ENCODE measurements at places on chromosomes 12 and 14.
A peak's percentile ranks its signal among the peaks of the same experiment; 100 is the strongest.

DNA sequence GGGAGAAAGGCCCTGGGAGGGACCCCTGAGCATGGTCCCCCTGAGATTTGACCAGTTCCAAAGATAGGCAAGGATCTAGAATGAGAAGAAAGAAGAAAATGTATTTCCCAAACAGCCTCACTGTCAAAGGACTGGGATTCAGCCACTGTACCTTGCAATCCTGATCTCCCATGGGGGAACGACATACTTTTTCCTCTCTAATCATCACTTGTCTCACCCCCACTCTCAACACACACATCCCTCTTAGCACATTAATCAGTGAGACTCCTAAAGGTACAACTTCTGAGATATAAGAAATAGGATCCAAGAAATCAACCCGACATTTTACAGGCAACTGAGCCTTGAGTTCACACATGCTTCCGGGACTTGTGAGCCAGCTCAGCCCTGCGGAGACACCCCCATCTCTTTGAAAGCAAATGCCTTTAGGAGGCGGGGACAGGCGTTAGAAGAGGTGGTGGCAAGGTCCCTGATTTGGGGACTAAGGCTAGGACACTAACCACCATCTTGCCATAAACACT lies 1.4 kb downstream of the MAP3K9 start:
- no peak for DNase-seq

GRCh38 chr14:73287071-73287470 lies 49.8 kb downstream of the PAPLN start:
- no peak for DNase-seq

- no peak for DNase-seq
Observed at GRCh38 chr14:54600717-54601109, 33.8 kb downstream of the SAMD4A start.

- peak; percentile 35 for DNase-seq
Observed at GRCh38 chr12:104263580-104264358, 39.8 kb upstream of the EID3 start.

- no peak for DNase-seq
Observed at GRCh38 chr12:74481078-74481477, 56.6 kb upstream of the ATXN7L3B start.

- no peak for DNase-seq
Observed at GRCh38 chr14:101009531-101009930, 106.0 kb upstream of the RTL1 start.

- no peak for DNase-seq
Observed at GRCh38 chr12:9043766-9044165, 54.4 kb downstream of the KLRG1 start.

DNA sequence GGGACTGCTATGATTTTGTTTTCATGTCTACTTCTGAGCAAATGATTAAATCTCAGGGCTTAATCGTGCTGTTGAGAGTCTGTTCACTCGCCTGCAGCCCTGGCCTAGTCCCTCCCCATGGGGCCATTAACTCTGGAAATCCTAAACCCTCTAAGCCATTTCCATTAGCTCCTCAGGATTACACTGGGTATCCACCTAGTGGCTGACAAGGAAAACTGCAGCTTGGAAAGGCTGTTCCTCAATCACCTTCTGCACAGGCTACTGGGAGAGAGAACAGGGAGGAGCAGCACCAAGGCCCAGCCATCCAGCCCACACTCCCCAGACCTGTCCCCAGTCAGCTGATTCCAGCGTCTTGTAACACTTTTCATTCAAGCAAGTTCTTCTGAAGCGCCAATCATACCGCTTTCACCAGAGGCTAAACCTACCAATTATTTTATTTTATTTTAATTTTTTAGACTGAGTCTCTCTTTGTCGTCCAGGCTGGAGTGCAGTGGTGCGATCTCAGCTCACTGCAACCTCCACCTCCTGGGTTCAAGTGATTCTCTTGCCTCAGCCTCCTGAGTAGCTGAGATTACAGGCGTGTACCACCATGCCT lies 48.7 kb downstream of the NEUROD4 start:
- DNase-seq: peak; percentile 49

DNA sequence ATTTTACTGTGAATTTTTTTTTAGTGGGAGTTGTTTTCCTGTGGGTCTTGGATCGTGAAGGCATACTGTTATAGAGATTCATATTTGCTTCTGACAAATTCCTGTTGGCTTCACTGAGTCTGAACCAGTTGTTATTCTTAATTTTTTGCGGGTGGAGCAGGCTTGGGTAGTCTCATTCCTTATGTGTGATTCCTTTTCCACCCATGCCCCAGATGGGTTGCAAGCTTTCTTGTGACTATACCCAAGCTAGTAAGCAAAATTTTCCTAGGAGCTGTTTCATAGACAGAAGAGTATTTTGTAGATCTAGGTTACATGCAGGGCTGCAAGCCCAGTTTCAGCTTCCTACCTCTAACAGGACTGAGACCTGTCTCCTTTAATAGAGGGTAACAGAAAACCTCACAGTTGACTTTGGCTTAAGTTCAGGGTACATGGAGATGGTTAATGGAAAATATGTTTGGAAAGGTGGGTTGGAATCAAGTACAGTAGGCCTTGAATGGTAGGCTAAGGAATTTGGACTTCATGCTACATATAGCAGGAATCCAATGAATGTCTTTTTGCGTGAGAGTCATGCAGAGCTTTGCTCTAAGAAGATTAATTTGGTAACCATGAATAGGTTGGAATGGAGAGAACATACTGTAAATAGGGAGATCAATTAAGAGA lies 29.0 kb downstream of the TRMT5 start:
- DNase-seq: no peak

DNA sequence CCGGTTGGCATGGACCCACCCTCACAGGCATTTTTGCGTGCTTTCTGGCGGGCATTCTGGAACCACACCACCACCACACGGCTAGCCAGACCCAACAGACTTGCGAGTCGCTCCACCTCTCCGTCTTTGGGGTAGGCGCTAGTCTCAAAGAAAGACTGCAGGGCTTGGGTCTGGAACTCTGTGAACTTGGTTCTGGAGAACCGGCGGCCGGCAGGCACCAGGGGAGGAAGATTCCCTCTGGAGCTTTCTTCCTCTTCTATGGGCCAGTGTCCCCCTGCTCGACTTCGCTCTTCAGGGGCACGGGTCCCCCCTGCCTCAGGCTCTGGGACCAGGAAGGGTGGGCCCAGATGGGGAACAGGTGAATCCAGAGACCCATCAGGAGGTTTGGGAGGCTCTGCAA lies 26.6 kb downstream of the ZFHX2 start:
- no peak for DNase-seq

GRCh38 chr14:84477996-84478395 lies 1051.9 kb upstream of the FLRT2 start:
- DNase-seq: no peak

- DNase-seq: peak; percentile 59
Observed at GRCh38 chr14:23379366-23380196, 2.7 kb downstream of the CMTM5 start.

DNA sequence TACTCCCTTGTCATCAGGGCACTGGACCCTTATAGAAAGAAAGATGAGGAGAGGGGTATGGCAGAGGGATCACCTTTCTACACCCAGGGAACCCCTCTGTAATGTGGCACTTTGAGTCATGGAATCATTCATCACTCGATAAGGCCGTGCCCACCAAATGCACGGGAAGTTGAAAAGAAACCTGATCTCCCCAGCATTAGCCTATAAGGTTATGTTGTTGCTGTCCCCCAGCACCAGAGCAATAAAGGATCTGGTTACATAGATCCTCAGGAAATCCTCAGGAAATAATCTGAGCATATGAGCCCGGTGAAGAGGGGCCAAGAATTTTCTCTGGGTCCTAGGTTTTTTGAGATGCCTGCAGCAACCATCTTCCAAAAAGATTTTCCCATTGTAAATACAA lies 148.8 kb upstream of the CRY1 start:
- no peak for DNase-seq

- no peak for DNase-seq
Observed at GRCh38 chr12:119772431-119772830, 104.5 kb downstream of the PRKAB1 start.

DNA sequence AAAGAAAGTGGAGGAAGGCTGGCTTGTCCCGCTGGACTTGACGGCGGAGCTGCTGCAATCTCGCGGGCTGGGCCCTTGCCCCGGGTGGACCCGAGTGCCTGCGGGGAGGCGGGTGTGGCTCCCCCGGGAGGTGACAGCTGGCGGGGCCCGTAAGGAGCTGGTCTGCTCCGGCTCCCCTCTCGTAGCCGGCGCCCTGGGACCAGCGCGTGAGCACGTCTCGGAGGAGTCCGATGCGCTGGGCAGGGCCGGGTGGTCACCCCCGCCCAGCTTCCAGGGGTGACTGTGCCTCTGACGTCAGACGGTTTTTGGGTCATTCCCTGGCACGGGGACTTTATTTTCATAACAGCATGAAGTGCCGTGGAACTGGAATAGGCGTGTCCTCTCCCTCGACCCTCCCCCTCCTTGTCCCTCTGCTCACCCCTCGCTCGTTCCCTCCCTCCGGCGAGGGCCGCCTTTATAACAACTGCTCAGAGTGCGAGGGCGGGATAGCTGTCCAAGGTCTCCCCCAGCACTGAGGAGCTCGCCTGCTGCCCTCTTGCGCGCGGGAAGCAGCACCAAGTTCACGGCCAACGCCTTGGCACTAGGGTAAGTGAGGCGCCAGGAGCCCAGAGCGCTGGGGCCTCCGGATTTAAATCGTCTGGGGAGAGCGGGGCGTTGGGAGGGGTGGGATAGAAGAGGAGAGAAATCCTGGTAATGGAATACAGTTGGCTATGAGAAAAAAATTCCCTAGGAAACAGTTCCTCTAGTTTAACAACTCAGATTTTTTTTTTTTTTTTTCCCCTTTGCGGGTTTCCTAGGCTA lies at the start of gene GPRC5A:
GPRC5A (plus strand) TSS at position 483 of the 801 bp plus-strand sequence. CDS start 16,688 bp downstream, outside the sequence.
- DNase-seq: peak; percentile 41

DNA sequence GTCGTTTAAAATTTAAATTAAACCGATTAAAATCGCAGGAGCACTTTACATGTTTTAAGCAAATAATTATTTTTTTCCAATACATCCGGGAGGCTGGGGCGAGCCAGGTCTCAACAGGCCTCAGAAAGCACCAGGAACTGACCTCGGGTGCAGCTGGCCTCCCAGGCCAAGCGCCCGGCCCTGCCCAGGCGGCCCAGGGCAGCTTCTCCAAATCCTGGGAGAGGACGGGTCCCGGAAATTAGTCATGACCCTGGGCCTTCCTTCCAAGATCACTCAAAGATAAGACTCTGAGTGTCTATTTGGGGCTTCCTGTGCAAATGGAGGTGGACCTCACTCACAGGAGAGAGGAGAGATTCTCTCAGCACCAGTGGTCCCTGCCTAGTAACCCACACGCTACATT lies 177.1 kb downstream of the BCL11B start:
- DNase-seq: no peak

GRCh38 chr14:104580961-104581360 lies 1.4 kb downstream of the C14orf180 start:
- no peak for DNase-seq

- DNase-seq: peak; percentile 9
Observed at GRCh38 chr12:42326541-42327226, 717 bp downstream of the PPHLN1 start.

DNA sequence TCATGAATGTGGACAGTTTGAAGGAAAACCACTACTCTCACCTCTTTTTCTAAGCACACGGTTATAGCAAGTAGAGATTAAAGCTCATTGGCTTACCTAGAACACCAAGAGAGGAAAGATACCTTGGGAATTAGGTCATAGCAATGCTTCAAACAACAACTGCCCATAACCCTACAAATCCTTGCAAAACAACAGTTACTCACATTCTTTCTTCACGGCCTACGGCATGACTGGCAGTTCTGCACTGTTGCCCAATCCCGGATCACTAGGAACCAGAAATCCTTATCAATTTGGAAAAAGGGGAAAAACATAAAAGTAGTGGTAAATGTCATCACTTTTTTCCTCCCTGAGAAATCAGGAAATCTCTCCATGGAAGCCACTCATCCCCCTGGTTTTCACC lies 9.6 kb upstream of the ISM2 start:
- no peak for DNase-seq

GRCh38 chr12:31363416-31363809 lies 37.5 kb upstream of the SINHCAF start:
- no peak for DNase-seq

GRCh38 chr12:28340261-28341045 lies 150.2 kb downstream of the CCDC91 start:
- no peak for DNase-seq

DNA sequence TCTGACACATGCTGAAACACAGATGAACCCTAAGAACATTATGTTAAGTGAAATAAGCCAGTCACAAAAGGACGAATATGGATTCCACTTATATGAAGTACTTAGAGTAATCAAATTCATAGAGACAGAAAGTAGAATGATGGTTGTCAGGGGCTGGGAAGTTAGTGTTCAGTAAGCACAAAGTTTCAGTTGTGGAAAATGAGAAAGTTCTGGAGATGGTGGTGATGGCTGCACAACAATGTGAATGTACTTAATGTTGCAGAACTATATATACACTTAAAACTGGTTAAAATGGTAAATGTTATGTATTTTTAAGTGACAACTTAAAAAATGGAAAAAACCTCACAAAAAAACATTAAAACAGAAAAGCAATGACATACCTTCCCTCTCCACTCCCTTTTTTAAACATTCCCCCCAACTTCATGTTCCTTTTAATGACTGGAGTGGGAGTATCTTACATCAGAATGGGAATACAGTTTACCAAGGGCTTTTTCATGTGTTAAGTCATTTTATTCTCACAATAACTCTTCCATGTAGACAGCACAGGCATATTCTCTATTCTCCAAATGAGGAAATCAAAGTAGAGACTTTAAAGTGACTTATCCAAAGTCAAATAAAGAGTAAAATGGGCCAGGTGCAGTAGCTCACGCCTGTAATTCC lies 24.0 kb downstream of the BTBD7 start:
- DNase-seq: no peak

GRCh38 chr14:52227619-52228222 lies 39.8 kb upstream of the PTGDR start:
- no peak for DNase-seq

- no peak for DNase-seq
Observed at GRCh38 chr14:63737582-63738006, 9.7 kb upstream of the SGPP1 start.

- DNase-seq: no peak
Observed at GRCh38 chr14:88232771-88233170, 90.3 kb downstream of the KCNK10 start.

DNA sequence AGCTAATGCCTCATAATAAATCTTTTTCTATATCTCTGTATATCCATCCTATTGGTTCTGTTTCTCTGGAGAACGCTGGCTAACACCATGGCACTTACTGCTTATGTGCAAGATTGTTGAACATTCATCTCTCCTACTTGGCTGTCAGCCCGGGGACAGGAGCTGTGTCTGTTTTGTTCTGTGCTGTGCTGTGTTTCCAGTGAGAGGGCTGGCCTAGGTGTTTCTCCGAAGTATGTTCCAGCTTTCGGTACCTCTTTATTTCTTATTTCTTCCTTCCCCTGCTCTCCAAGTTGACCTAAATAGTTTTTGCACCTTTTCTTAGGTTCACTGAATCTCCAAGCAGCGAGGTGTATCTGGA lies 18.8 kb upstream of the NR4A1 start:
- peak; percentile 79 for DNase-seq

DNA sequence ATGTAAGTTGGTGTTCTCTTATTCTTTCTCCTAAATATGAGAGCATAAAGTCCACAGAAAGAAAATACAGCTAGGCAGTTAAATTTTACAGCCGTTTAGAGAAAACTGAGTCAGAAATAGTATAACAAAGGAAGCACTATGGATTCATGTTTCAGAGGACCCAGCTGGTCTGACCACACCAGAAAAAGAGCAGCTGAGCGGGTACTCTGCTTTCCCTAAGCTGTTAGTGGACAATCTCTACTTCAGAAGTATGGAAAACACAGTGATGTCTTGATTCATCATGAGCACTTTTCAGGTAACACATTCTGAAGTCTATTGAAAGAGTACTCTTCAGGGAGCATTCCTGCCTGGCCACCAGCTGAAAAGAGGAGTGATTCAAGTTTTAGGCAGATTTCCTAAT lies 12.4 kb downstream of the PPM1H start:
- peak; percentile 74 for DNase-seq

GRCh38 chr12:45725631-45726602 lies 3.6 kb upstream of the ARID2 start:
- peak; percentile 82 for DNase-seq

Measured in Ammon's horn (tissue), 1 donor.